Right ventricle myocardium inferior (tissue), 1 donor: ENCODE measurements at places on chromosomes 7 and 10. TPM values are rescaled to one million over a fixed set of nuclear protein-coding genes. Genes with fewer than 3 reads are reported as not detected.

The PMPCB gene
- 69.7 TPM for total RNA-seq

The CTTNBP2 gene
- 1.5 TPM for total RNA-seq

The NYAP1 gene
- 0.54 TPM for total RNA-seq

The SLC13A1 gene
- total RNA-seq, result not detected

The NDUFB2 gene
- 744 TPM for total RNA-seq
